ENCODE measurements at places on chromosomes 6 and 20. TPM values are rescaled to one million over a fixed set of nuclear protein-coding genes. Genes with fewer than 3 reads are reported as not detected.
A peak's percentile ranks its signal among the peaks of the same experiment; 100 is the strongest.

CLPSL2 gene
- total RNA-seq: not detected

TMEM14B gene
- total RNA-seq: 63.9 TPM

KIF25 gene
- not detected for total RNA-seq

GJA10 gene
- not detected for total RNA-seq

MROH8 gene
- 3.9 TPM for total RNA-seq

NECAB3 gene
- total RNA-seq: 50.6 TPM

GGTLC1 gene
- total RNA-seq: not detected

CDS2 gene
- 27.0 TPM for total RNA-seq

RIMS1 gene
- total RNA-seq: 5.5 TPM

SIRT5 gene
- total RNA-seq: 12.9 TPM

DNA sequence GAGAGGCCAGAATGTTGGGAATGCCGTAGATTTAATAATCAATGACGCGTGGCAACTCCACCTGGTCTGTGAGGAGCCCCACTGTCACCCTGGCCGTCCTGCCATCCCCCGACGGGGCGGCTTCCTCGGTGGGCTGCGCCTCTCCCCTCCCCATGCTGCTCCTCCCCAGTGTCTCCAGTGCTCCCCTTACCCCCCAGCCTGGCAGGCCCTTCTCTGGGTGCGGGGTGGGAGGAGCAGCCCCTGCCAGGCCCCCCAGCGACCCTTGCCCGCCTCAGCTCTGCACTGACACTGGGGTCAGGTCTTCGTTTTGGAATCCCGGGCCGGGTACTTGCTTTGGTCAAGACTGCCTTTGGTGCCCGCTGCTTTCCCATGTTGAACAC, 82.3 kb upstream of the FRMD1 start:
- H3K4me1 ChIP-seq: peaks cover 44% of the 10 kb centered on the region
- H3K27ac ChIP-seq: no peak overlapping the region
- no peaks in the 10 kb centered on the region for H3K27me3 ChIP-seq
- no peaks in the 10 kb centered on the region for H3K36me3 ChIP-seq
- DNase-seq: no peak

DNA sequence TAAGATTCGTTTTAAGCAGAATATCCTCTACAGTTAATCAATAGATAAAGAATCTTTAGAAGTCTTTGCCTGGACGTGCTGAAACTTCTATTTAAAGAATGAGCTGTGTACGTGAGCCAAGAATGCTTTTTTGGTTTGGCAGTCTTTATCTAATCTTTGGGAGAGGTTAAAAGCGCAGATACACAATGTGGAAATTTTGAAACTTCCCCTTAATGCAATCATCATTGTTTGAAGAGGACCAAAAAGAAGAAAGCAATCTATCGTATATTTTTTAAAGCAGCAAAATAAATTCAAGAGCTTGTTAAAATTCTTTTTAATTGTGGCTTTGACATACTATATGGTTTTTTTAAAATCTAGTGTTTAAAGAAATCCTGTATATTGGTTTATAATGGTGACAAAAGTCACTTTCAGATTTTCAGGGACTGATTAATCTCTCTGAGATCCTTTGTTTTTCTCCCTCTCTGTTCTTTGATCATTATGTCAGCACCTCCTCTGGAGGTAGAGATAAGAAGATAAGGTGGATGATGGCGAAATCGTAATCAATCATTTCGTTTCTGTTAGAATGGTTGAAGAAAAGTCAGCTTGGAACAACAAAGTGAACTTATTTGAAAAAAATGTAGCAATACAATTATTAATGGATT, 92.1 kb upstream of the FAM184A start:
- H3K27ac ChIP-seq: peak overlapping the region; percentile 4
- no peak overlapping the region for H3K4me3 ChIP-seq
- DNase-seq: no peak
- no peaks in the 10 kb centered on the region for H3K36me3 ChIP-seq
- H3K27me3 ChIP-seq: no peaks in the 10 kb centered on the region

DNA sequence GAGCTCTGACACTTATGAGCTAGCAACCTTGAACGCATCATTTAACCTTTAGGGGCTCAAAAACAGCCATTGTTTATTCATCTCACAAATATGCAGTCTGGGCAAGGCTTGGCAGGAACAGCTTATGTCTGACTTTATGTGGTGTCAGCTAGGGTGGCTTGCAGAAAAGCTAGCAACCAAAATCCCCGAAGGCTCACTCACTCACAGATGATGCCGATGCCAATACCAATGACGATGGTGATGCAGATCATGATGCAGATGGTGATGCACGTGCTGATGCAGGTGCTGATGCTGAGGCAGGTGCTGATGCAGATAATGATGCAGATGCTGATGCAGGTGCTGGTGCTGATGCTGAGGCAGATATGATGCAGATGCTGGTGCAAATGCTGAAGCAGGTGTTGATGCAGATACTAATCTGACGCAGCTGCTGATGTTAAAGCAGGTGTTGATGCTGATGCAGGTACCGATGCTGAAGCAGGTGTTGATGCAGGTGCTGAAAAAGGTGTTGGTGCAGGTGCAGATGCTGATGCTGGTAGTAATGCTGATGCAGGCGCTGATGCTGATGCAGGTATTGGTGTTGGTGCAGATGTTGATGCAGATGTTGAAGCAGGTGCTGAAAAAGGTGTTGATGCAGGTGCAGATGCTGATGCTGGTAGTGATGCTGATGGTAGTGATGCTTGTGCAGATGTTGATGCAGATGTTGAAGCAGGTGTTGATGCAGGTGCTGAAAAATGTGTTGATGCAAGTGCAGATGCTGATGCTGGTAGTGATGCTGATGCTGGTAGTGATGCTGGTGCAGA, 195.6 kb downstream of the NFATC2 start:
- H3K36me3 ChIP-seq: no peaks in the 10 kb centered on the region
- H3K4me1 ChIP-seq: no peaks in the 10 kb centered on the region
- H3K27me3 ChIP-seq: no peaks in the 10 kb centered on the region
- H3K27ac ChIP-seq: no peak overlapping the region
- DNase-seq: no peak

GRCh38 chr20:14673164-14673563, 335.8 kb upstream of the FLRT3 start:
- no peak overlapping the region for H3K4me3 ChIP-seq
- no peaks in the 10 kb centered on the region for H3K36me3 ChIP-seq
- peak; percentile 33 for DNase-seq

- no peak overlapping the region for H3K4me3 ChIP-seq
- DNase-seq: no peak
- no peaks in the 10 kb centered on the region for H3K27me3 ChIP-seq
- H3K4me1 ChIP-seq: no peaks in the 10 kb centered on the region
- H3K27ac ChIP-seq: no peak overlapping the region
Measured at GRCh38 chr6:144319211-144319610, 34.1 kb downstream of the UTRN start.

- DNase-seq: peak; percentile 28
- no peak overlapping the region for H3K4me3 ChIP-seq
- H3K36me3 ChIP-seq: no peaks in the 10 kb centered on the region
- no peaks in the 10 kb centered on the region for H3K27me3 ChIP-seq
Measured at GRCh38 chr20:4375881-4376280, 345.8 kb upstream of the PRND start.

- H3K36me3 ChIP-seq: no peaks in the 10 kb centered on the region
- peaks cover 46% of the 10 kb centered on the region for H3K4me1 ChIP-seq
- H3K4me3 ChIP-seq: peak overlapping the region; percentile 30
Measured at GRCh38 chr20:31573555-31574321, 31.4 kb upstream of the ID1 start.

GRCh38 chr6:65988006-65988405, 281.0 kb upstream of the EYS start:
- no peaks in the 10 kb centered on the region for H3K4me1 ChIP-seq
- no peaks in the 10 kb centered on the region for H3K27me3 ChIP-seq
- H3K27ac ChIP-seq: no peak overlapping the region
- H3K4me3 ChIP-seq: no peak overlapping the region
- DNase-seq: no peak

DNA sequence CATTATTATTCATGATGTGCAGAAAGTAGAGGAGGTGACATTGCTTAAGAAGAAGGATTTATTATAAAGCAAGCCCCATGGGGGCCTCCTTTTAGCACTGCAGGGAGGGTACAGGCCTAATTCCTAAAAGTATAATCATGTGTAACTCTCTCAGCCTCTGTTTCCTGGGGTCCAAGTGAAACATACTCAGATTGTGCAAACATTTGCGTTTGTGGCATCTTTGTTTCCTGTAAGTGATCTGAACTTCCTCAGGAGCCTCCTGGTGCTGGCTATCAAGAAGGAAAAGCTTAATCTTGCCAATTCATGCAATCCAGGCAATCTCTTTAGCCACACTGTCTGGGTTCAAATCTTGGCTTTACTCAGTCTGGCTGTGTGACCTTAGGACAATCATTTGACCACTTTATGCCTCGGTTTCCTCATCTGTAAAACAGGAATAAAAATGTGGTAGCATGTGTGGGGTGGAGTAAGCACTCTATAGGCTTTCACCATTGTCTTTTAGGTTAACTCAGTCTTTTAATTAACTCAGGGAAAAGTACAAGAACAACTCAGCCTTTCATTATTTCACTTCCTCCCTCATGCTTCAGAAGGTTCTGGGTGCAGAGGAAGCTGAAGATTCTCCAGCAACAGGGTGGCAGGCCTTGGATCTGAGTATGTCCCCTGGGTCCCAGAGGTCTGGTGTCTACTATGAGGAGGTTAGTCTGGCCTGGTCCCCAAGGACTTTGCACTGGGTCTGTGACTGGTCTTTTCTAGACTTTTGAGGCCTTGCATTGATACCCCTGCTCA, 831 bp upstream of the SIRPB2 start:
- no peak for DNase-seq
- H3K27ac ChIP-seq: no peak overlapping the region
- peaks cover 22% of the 10 kb centered on the region for H3K27me3 ChIP-seq

DNA sequence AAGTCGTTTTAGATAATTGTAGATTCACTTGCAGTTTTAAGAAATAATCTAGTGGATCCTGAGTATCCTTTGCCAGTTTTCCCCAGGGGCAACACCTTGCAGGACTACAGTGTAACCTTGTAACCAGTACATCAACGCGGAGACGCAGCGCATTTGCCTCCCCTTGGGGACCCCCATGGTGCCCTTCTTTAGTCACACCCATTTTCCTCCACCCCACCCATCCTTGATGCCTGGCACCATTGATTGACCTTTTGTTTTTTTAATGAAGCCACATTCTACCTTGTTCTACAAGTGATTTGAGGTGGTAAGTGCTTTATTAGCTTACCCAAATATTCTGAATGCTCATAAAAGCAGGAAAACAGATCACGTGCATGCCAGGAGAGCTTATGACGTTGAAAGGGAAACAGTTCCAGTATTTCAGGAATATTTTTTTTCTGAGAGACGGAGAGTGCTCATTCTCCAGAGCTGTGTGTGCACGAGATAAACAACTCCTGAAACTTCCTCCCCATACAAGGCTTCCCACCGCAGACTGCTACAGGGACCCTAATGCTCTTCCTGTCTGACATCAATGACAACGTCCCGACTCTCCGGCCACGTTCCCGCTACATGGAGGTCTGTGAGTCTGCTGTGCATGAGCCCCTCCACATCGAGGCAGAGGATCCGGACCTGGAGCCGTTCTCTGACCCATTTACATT, 35.7 kb downstream of the CDH26 start:
- H3K36me3 ChIP-seq: no peaks in the 10 kb centered on the region
- no peaks in the 10 kb centered on the region for H3K27me3 ChIP-seq
- peak overlapping the region; percentile 31 for H3K27ac ChIP-seq
- H3K4me3 ChIP-seq: no peak overlapping the region
- no peak for DNase-seq
- peaks cover 5% of the 10 kb centered on the region for H3K4me1 ChIP-seq

GRCh38 chr20:41552295-41553068, 65.7 kb downstream of the CHD6 start:
- no peaks in the 10 kb centered on the region for H3K27me3 ChIP-seq
- no peaks in the 10 kb centered on the region for H3K4me1 ChIP-seq
- no peak overlapping the region for H3K4me3 ChIP-seq
- DNase-seq: no peak

DNA sequence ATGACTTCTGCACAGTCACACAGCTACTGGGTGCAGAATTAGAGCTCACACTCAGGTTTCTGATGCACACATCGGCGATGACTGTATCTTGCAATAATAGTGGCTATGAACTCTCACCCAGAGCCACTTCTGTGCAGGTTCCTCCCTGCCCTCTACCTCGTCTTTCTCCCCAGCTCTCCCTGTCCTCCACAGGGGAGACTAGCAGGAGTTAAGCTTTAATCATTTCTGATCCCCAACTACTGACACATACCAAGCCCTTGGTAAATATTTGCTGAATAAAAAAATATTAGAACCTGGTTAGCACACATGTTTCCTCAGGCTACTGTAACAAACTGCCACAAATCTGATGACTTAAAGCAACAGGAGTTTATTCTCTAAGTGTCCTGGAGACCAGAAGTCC, 222.7 kb upstream of the FOXA2 start:
- no peak for DNase-seq
- no peaks in the 10 kb centered on the region for H3K36me3 ChIP-seq
- no peaks in the 10 kb centered on the region for H3K27me3 ChIP-seq
- H3K4me3 ChIP-seq: no peak overlapping the region
- H3K27ac ChIP-seq: no peak overlapping the region

DNA sequence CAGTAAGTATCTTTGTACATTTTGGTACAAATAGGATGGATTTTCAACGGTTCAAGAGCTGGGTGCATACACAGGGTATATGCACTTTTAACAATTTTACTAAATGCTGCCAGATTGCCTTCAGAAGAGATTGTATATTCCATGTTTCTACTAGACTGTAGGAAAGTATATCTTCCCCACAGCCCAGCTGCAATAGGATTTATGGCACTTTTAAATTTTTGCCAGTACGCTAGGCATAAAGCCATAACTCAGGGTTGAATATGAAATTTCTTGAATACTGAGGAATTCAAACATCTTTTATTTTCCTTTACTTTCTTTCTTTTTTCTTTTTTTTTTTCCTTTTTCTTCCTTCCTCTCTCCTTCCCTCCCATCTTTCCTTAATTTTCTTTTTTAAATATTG, 78.7 kb upstream of the SULF2 start:
- no peak overlapping the region for H3K27ac ChIP-seq
- no peaks in the 10 kb centered on the region for H3K36me3 ChIP-seq
- no peaks in the 10 kb centered on the region for H3K4me1 ChIP-seq
- no peak overlapping the region for H3K4me3 ChIP-seq

DNA sequence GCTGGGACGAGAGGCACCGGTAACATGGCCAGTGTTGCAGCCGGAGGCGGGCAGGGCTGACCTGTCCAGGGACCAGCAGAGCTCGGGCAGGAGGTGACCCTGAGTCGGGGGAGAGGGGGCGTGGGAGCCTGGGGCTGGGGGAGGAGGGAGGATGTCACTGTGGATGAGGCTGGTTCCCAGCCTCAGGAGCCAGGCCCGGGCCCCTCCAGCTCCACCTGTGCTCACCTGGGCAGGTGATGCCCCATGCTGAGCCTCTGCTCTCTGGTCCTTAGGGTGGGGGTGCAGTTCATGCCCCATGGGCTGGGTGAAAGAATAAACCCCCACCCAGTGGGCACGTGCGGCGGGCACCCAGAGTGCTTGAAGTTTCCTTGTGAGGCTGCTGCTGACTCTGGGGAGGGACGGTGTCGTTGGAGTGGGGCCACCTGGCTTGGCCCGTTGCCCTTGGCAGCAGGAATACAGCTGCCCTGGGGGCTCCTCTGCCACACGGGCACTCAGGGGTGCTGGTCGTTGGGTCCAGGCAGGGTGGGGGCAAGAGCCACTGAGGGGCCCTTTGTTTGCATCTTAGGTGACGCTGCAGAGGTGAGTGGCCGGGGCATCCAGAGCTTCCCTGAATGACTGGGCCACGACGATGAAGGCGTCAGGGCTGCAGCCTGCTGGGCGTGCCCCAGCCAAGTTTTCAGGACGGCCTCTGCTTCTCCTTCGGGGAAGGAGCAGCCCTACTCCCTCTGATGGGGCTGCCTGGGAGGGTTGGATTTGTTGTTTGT, 24.7 kb upstream of the BHLHE23 start:
- no peaks in the 10 kb centered on the region for H3K4me1 ChIP-seq
- no peak overlapping the region for H3K27ac ChIP-seq
- no peaks in the 10 kb centered on the region for H3K36me3 ChIP-seq
- H3K4me3 ChIP-seq: no peak overlapping the region

- peaks cover 3% of the 10 kb centered on the region for H3K4me1 ChIP-seq
- no peak overlapping the region for H3K4me3 ChIP-seq
- H3K27me3 ChIP-seq: peaks cover 40% of the 10 kb centered on the region
- H3K27ac ChIP-seq: no peak overlapping the region
Measured at GRCh38 chr20:44805979-44806620, 4.2 kb downstream of the RIMS4 start.
